Right ventricle myocardium inferior (tissue), 1 donor: ENCODE measurements at places on chromosomes 5 and 9. TPM values are rescaled to one million over a fixed set of nuclear protein-coding genes. Genes with fewer than 3 reads are reported as not detected.

The TYRP1 gene
- 57.4 TPM for total RNA-seq

- no peak for DNase-seq
These were observed 151.6 kb downstream of the SIL1 start for GRCh38 chr5:139046551-139046950.

- no peak for DNase-seq
These were observed 26.7 kb downstream of the PAM start for GRCh38 chr5:102781786-102782185.

- no peak for DNase-seq
These were observed 47.1 kb upstream of the AKNA start for GRCh38 chr9:114434878-114435311.

GRCh38 chr9:77215874-77216273 lies 38.5 kb downstream of the VPS13A start:
- DNase-seq: no peak

The MARVELD2 gene
- total RNA-seq: 1.5 TPM

The ALDH1A1 gene
- 25.7 TPM for total RNA-seq

DNA sequence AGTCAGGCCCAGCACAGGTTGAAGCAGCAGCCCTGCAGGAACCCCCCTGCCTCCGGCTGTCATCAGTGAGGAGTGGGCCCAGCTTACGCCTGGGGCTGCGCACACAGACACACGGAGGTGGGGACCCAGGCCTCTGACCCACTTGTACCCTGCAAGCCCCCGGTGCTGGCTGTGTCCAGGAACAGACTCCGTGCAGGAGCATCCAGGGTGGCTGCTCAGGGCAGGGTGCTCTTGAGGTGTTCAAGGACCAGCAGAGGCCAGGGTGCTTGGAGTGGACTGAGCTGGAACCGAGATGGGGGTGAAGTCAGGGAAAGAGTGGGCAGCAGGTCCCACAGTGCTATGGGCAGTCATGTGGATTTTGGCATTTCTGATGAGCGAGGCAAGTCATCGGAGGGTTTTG lies 199.5 kb downstream of the CACNA1B start:
- DNase-seq: peak; percentile 53

The SPINK6 gene
- not detected for total RNA-seq

DNA sequence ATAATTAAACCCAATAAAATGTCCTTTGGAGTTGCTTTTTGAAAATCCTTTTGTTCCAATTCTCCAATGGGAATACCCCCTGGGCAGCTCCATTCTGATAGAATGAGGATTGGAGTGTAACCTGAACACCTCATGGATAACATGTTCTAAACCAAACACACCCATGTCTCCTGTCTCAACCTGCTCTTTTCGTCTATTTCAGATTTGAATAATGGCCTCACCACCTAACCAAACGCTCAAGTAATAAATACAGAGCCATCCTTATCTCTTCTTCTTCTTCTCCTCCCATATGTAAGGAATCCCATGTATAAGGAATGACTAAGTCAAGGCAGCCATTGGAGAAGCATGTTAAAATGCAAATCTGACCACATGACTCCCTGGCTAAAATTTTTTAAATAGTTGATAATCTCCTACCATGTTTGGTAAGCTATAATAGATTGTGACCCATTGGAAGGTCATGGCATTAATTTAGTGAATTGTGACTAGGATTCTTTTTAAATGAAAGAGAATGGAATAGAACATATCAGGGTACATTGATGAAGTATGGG lies 26.0 kb downstream of the ELL2 start:
- no peak for DNase-seq

- DNase-seq: no peak
These were observed 113.2 kb downstream of the SEC61B start for GRCh38 chr9:99335280-99335679.

The GGTA1 gene
- total RNA-seq: 27.9 TPM

The BSPRY gene
- total RNA-seq: 0.35 TPM

- no peak for DNase-seq
These were observed 176.9 kb downstream of the RAB3C start for GRCh38 chr5:58759745-58760144.

DNA sequence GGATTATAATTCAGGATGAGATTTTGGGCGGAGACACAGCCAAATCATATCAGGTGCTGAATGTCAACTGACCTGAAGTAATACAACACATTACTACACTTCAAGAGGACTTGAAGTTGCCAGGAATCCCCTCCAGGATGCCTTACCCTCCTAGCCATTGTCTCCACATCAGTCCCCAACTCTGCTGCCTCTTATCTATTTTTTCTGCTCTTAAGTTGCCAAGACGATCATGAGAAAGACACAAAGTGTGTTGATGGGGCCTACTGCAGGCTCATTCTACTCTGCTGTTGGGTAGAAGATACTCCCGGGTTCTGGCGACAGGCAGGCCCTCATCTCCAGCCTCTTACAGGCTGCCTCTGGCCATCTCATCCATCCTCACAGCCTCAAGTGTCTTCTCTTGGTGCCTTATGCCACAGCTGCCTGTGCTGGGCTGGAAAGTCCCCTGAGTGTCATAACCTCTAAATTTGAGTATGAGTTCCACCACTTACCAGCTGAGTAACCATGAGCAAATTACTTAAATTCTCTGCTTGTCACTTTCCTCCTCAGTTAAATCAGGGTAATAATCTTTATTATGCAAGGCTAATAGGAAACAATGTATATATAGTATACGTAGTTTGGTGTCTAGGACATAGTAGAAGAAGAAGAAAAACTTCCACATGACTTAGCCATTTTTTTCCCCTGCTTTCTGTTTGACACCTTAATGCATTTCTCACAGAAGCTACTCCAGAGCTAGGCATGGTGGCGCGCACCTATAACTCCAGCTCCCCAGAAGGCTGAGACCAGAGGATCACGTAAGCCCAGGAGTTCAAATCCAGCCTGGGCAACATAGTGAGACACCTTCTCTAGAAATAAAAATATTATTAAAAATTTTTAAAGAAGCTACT lies 73.0 kb upstream of the SNX2 start:
- no peak for DNase-seq

GRCh38 chr9:26329974-26330373 lies 562.6 kb downstream of the CAAP1 start:
- no peak for DNase-seq

DNA sequence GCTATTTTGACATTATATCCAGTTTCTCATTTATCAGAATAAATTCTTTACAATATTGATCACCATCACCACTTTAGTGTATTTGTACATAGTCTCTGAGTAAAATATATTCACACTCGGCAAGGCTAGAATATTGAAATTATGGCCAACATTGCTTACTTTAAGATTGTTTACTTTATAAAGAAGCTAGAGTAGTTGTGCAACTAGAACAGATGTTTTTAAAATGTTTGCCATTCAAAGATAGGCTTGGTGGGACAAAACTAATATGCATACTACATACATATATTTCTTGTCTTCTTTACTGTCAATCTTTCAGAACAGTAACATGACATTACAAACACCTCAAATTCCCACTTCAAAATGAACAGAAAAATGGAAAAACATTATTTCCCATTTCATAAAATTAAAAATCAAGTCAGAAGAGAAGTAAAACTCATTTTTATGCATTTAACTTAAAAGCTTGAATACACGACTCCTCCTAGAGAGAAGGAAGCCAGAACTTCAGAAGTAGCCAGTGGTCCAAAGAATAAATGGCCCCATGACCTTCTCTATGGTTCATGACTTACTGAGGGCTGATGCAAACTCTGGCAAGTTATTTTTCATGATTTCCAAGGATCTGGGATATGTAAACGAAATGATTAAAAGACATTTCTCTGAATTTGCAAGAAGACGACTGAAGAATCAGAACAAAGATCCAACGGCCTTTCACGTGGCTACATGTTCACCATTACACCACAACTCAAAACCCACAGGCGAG lies 14.1 kb downstream of the MTX3 start:
- no peak for DNase-seq

DNA sequence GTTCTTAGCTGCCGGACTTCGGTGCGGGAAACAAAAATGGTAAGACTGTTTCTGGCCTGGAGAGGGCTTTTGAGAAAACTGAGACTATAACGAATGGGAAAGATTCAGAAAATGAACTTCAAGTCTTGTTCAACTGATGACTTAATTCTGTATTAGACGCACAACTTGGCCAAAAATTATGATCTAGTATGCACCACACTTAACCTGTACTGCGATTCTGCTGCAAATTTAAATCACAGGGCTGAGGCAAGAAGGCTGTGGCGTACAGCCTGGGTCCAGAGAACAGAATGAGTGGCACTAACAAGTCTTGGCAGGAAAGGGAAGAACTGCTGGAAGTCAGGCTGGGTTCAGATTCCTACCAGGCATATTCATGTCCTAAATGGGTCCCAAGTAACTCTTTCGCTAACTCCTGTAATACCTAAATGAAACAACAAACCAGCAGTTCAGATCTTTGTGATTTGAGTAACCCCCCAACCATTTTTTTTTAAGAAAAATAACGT lies 781 bp upstream of the COL23A1 start:
- no peak for DNase-seq

DNA sequence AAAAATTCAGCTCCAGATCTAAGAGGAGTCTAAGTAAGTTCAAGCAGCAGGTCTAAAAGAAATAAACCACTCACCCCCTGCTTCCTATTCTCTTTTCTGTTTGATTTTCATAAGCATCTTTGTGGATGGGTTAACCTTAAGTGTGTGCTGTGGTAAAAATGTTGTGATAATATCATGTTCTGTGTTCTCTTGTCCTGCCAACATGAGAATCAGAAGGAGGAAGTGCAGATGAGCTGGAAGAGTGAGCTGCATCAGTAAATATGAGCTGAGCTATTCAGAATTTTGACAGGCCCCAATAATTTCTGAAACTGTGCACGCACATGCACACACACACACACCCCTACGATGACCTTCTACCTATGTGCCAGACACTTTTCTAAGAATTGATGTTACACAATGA lies 186.5 kb upstream of the ANKRD55 start:
- DNase-seq: no peak

DNA sequence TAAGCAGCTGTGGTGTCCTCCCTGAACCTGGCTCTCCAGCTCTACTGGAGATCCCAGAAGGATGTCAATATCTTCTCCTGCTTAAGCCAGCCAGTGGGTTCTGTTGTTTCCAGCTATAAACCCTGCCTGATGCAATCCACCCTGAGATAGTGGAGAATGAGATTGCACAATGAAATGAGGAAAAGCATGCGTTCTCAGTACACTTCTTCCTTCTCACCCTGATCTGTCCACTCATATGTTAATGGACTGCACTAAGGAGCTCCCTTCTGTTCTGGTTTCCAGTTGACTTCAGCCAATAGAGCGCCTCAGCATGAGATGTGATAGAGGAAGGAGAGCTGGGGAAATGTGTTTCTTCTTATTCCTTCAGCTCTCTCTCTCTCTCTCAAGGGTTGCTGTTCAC lies 40.0 kb upstream of the CDH6 start:
- no peak for DNase-seq

- peak; percentile 81 for DNase-seq
These were observed 33.0 kb downstream of the IRF1 start for GRCh38 chr5:132457371-132458225.

DNA sequence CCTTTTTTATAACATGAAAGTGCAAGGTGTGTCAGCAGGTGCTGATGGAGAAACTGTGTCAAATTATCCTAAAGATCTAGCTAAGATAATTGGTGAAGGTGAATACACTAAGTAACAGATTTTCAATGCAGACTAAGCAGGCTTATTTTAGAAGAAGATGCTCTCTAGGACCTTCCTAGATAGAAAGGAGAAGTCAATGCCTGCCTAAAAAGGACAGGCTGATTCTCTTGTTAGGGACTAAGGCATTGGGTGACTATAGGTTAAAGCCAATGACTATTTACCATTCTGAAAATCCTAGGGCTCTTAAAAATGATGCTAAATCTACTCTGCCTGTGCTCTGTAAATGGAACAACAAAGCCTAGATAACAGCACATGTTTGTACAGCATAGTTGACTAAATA lies 1682.4 kb downstream of the MAT2B start:
- DNase-seq: no peak
